ENCODE measurements at places on chromosomes 3 and 15. TPM values are rescaled to one million over a fixed set of nuclear protein-coding genes. Genes with fewer than 3 reads are reported as not detected.

Gene CELF6
- 0.70 TPM for total RNA-seq

Gene MINAR1
- total RNA-seq, result 0.71 TPM

Gene GATM
- 1.6 TPM for total RNA-seq

Gene CYP1A2
- not detected for total RNA-seq

DNA sequence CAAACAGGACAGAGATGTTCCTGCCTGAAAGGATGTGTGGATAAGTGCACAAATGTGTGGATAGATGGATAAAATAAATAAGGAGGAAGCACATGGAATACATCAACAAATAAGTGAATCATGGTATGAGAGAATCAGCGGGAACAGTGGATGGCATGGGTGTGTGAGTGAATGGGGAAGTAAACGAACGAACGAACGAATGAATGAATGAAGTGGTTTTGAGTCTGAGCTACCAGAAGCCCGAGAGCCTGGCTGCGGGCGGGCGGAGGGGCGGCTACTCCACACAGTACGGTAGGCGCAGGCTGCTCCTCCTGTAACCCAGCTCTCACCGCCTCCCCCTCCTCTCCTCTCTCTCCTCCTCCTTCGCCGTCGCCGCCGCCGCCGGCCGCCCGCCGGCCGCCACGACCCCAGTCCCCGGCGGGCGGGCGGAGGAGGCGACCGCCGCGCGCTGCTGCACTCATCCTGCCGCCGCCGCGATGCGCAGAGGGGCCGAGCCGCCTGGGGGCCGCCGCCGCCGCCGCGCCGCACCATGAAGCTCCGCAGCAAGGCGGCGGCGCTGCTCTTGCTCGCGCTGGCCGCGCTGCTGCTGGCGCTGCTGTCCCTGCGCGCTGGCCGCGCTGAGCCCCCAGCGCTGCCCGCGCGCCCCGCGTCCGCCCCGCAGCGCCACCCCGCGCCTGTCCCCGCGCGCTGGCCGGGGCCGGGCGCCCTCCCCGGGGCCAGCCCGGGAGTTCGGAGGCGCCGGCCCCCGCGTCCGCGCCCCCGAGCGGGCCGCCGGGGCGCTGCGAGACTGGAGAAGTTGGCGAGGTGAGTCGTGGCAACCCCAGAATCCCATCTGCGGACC lies at the start of gene GXYLT2:
Gene GXYLT2, plus strand, starts transcription at position 342 of the 841 bp plus-strand sequence. Its CDS starts 188 bp downstream, at position 530.
- DNase-seq, result peak; percentile 40

- DNase-seq, result no peak
Observed at GRCh38 chr15:51672155-51672687, 9.1 kb upstream of the SCG3 start.

DNA sequence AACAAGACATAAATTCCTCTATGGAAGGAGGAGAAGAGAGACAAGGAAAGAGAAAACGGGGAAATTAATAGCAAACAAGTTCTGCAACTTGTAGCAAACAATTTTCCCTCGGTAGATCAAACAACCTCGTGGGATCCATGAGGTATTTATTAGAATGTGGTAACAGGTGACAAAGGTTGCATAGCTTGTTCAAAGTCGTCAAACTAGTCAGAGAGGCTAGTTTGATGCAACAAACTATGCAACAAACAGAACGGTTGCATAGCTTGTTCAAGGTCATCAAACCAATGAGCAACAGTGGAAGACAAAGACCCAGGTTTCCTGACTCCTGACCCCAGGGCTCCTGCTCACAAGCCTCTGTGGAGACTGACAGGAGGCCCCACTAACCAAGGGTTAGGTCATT lies 20.7 kb downstream of the MB21D2 start:
- no peak for DNase-seq

- no peak for DNase-seq
Observed at GRCh38 chr15:85150130-85150480, 168.4 kb downstream of the PDE8A start.

GRCh38 chr3:100590840-100591147 lies 18.6 kb upstream of the ADGRG7 start:
- DNase-seq, result no peak

DNA sequence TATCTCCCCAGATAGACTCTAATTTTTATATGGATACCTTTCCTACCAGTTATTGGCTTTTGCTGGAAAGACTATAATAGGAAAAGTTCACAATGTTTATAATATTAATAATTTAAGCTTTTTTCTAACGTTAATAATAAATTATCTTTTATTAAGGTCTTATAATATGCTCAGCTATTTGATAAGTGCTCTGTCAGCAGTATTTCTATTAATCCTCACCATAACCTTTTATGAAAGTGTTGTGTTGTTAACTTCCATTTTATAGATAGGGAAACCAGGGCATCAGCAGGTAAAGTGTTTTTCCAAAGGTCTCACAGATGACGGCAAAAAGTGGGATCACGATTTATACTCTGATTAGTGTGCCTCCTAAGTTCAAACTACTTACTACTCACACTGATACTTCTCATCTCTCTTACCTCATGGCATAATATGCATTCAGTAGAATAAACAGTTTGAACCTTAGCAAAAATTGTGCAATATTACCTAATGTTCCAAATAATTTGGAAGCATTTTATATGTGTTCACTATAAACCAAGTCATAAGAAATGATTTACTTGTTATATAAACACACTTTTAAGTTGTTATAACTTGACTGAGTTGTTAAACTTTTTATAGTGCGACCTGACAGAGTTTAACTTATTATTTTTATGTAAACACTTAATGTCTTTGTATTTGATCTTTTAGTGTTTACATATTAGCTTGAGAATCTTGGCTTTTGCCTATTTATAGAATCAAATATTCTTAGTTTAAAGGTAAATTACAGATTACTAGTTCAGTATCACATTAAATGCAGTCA lies 274.9 kb upstream of the DCBLD2 start:
- no peak for DNase-seq

- DNase-seq, result peak; percentile 69
Observed at GRCh38 chr15:101501703-101502373, 12.3 kb upstream of the PCSK6 start.

DNA sequence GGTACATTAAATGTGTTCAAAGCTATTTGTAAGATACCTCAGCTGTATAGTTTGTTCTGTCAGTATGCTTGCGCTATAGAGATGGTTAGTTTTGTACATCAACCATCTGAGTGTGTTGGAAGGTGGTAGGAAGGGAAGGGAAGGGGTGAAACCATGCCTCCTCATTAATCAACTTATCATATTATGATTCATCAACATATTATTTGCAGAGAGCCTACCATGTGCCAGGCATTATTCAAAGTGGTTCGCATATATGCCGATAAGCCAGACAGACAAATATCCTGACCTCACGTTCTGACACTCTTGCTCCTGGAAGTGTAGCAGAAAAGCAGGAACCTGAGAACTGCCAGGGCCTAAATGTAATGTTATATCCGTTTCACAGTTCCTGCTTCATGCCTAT lies 248.1 kb upstream of the NR2E3 start:
- no peak for DNase-seq

DNA sequence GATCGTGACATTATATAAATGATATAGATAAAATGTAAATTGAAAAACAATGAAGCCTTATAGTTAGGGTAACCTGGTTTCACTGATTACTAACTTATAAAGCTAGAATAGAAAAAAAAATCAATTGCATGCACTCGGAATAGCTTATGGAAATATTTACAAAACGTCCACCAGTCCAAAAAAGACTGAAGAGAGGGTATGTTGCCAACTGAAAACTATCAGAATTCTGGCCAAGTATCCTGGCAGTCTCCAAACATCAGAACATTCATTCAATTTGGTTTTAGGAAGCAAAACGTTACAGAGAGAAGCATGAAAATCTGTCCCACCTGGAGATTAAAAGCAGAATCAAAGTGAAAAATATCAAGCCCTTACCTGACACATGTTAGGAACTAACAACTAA lies 892.4 kb downstream of the ROBO1 start:
- no peak for DNase-seq

DNA sequence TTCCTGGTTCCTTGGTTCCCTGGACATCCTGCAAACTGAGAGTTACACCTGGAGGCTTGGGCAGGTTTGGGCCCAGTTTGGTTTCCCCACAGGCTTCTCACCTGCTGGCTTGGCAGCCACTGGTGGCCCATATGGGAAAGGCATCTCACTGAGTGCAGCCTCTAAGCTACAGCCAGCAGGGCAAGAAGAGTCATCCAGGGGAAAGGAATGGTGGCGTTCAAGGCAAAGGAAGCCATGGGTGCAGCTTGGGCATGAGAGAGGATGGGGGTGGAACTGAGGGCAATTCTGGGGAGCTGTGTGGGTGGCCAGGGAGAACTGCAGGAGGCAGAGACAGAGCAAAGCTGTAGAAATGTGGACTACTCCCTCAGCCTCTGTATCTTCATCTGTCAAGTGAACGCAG lies 106.4 kb downstream of the EPHB1 start:
- no peak for DNase-seq

- DNase-seq, result no peak
Observed at GRCh38 chr3:122594025-122594424, 16.6 kb downstream of the PARP15 start.

DNA sequence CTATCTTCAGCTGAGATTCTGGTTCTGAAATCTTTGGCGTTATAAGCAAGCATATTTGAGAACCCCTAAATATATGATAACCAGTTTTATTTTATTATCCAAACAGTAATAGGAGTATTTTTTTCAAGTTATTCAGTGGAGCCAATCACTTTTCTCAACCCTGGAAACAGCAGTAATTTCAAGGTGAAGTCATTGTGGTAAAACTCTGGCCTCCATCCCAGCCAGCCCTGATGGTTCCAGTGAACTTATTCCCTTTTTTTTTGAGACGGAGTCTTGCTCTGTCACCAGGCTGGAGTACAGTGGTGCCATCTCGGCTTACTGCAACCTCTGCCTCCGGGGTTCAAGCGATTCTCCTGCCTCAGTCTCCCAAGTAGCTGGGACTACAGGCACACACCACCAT lies 545.4 kb upstream of the IL12A start:
- no peak for DNase-seq

- DNase-seq, result no peak
Observed at GRCh38 chr3:162007722-162008121, 511.1 kb downstream of the OTOL1 start.

DNA sequence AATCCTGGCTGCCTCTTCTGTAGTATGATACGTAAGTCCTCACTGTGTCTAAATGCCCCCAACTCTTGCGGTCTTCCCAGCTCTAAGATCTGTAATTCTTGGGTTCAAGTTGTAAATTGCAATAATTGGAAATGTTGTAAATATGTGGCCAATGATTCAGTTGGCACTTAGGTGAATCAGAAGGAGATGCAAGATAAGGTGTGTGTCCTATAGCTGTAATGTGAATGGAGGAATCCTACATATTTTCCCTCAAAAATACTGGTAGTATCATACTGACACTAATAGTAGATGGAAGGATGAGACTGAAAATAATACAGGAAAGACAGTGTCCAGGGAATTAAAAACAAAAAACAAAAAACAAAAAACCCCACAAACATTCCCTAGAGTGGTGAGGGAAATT lies 3.5 kb upstream of the ST3GAL6 start:
- DNase-seq, result no peak

DNA sequence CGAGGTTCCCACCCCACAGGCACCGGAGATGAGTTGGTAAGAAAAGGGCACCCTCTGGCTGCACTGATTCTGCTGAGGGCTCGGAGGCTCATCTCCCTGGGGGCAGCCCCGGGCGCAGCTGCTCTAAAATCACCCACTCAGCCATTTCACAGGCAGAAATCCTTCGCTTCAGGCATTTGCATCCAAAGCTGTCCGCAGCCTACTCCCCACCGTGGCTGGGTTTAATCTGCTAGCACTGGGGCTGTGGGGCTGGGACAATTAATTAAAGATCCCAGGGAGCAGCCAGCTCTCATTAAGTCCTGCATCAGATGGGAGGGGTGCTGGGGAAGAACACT lies 104.3 kb upstream of the PRR20G start:
- no peak for DNase-seq

- DNase-seq, result no peak
Observed at GRCh38 chr3:171018156-171018935, 8.2 kb downstream of the SLC2A2 start.

DNA sequence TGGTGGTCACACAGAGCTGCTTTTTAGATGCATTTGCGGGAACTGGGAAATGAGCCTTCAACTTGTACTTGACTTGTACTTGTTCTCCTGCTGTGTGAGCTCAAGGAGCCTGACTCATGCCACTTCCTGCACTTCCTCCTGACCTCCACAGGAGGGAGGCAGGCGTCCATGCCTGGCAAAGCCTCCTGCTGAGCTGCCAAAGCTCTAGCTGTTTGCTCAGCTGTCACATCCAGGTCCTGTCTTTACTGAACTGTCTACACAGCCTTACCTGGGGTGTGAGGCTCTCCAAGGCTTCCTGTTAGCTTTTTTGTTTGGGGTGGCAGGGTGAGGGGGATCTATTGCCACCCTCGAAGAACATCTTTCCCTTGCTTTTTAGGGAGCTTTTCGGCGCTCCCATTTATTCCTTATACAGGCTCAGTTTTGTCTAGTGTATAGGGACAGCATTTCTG lies 6.4 kb downstream of the THPO start:
- DNase-seq, result peak; percentile 79

- no peak for DNase-seq
Observed at GRCh38 chr15:28942571-28942970, 56.8 kb downstream of the APBA2 start.

- no peak for DNase-seq
Observed at GRCh38 chr3:140427786-140428185, 250.1 kb upstream of the TRIM42 start.

DNA sequence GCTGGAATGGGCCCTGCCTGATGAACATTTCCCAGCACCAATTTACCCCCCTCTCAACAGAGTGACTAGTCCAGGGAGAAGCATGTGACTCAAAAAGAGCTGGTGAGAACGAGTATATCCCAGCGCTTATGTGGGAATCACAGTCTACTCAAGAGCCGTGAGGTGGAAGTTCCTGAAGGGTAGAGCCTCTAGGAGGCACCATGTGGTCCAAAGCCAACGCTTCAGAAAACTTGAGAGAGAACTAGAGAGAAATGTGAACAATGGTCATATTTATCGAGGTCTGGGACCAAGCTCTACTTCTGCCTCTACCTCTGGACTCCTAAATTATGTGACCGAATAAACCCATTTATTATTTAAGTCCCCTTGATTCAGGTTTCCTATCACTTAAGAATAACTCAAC lies 111.0 kb upstream of the RAP2B start:
- no peak for DNase-seq

DNA sequence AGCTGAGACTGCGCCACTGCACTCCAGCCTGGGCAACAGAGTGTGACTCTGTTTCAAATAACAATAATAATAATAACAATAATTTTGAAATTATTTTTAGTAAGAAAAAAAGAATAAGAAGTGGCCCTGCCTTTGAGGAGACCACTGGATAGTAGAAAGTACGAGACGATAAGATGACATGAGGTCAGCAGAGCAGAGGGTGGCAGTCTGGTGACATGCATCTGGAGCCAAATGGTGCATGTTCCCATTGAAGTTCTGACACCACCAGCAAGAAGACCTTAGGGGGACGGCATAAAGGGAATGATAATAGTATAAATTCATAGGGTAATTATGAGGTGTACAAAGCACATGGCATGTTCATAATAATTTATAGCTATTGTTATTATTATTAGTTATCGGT lies 542.2 kb upstream of the TBL1XR1 start:
- no peak for DNase-seq

DNA sequence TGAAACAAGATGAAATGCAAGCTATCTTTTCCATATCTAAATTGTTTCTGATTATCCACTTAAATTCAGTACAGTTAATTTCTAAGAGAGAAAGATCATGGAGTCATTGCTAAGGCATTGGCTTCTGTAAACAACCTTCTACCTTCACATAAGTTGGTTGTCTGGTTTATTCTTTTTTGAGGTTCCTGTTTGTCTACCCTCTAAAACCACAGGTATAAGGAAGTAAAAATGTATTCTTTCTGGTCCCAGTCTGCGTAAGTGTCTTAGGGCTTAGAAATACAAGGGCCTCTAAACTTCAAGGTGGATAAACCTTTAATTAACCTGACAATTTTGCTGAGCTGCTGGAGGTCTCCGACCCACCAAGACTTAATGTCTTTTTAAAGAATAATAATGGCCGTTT lies 3.6 kb upstream of the ATOSA start:
- no peak for DNase-seq
